ENCODE measurements at places on chromosomes 3 and 15.

GRCh38 chr3:121660356-121661171 lies at the start of gene HCLS1:
Gene HCLS1, minus strand, starts transcription at chr3:121660903. Its CDS starts 2,556 bp downstream, at chr3:121658347.
- DNase-seq, result no peak

DNA sequence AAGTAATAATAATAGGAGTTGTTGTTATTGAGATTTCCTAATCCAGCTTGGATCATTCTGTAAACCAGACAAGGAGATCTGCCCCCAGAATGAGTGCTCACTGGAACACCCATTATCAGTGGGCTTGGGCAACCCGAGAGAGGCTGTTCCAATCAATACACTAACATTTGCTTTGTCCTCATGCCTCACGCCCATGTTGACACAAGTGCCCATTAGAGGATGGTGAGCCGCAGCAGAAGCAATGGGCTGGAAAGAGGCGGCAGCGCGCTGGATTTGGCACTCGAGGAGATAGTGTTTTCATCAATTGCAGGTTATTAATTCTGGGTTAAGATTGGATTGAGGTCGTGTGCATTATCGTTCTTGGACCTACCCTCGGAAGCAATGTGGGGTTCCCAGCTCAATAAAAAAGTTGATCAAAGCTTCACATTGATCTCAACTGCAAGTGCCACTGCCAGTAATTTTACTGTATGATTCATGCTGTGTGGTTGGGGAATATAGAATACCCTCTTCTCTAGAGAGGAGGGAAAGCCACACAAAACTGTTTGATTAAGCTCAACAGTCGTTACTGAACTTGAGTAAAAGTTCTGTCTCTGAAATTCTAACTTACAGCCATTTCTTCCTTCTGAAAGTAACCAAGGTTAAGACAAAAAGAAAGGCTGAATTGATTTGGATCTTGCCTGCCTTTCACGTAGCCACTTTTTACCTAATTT lies 15.7 kb downstream of the LYZL4 start:
- DNase-seq, result peak; percentile 23

DNA sequence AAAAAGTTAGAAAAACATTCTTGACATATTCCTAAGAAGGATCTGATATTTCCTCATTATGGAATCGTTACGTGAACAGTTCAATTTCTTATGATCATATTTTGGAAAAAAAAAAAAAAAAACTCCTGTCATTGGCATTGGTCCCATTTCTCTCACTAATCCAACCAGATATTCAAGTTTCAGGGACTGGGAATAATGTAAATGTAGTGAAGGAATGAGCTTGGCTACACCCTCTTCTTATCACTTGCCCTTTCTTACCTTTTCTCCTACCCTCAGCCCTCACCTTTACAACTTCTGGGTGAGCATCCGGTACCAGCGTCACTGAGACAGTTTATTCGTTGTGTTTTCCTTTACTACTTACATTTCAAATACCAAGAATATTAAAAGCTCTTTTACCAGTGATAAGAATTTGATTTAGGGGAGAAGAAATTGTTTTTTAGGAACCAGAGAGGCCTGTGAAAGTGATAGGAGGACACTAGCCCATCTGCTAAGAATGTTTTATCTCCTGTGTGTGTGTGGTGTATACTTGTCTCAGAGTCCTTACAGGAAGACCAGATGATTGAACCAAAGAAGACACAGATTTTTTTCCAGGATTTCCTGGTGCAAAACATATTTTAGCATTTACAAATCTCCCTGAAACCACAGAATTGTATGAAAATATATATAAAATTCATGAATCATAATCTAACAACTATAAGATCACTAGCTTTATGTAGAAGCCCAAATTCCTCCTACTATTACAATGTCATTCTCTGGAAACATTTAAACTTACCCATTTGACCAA lies 946.7 kb downstream of the ZPLD1 start:
- no peak for DNase-seq

DNA sequence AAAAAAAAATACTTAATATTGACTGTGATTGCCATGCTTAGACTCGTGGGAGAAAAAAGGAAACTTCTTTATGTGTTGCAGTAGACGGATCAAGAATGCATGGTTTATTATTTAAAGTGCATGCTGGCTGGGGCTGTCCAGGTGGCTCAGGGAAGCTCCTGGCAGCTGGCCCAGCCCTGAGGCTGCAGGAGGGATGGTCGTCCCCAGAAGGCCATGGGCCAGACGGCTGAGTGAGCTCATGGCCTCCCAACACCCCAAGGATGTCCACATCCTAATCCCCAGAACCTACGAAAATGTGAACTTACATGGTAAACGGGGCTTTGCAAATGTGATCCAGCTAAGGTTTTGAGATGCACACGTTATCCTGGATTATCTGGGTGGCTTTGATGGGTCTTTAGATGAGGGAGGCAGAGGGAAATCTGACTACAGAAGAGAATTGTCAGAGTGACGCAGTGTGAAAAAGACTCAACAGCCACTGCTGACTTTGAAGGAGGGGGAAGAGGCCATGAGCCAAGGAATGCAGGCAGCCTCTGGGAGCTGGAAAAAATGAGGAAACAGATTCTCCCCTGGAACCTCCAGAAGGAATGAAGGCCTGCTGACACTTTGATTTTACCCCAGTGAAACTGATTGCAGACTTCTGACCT lies 29.8 kb downstream of the ADAMTS17 start:
- DNase-seq, result no peak

GRCh38 chr3:106183762-106184391 lies 315.1 kb upstream of the CBLB start:
- DNase-seq, result no peak

DNA sequence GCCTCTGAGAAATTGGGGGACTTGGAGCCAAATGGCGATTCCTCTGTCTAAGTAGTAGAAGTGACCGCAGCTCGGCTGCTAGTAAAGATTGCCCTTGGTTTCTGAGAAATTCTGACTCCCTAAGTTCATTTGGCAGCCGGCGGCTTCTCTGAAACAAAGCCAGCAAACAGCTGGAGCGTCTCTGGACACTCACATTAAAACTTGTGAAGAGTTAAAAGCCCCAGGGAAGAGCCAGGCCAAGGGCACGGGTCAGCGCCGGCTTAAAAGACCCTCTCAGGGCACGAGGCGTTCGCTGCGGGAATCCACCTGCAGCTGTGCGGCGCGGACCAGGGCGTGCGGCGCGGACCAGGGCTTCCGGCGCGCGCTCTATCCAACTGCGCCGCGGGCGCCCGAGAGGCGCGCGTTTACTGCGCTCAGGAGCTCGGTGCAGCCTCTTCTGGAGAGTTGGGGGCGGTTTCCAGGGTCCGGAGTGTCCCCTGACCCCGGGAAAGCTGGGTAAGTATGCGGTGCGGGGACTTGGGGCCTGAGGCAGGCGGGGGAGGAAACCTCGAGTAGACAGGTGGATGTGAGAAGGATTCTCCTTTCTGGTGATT lies at the start of gene COL6A5:
TSS of gene COL6A5 (plus strand) at position 186 of the 593 bp plus-strand sequence. CDS start 27,967 bp downstream, outside the sequence.
- no peak for DNase-seq

GRCh38 chr3:123559040-123559861 lies 25.6 kb downstream of the HACD2 start:
- DNase-seq, result no peak

DNA sequence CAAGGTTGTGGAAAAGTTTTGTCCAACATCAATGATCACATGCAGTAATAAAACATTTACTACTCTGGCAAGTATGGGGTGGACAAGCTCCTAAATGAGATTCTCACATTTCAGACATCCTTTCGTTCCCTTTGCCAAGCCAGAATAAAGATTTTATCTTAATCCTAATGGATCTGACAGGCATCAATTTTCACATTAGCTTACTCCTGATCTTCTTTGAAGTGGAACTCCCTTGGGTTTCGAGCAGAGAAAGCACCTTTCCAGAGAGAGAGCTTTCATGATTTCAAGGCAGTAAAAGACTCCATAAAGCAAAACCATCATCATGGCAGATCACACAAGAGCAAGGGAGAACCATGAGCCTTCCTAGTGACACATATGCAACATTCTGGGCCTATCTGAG lies 27.3 kb upstream of the EID1 start:
- no peak for DNase-seq

DNA sequence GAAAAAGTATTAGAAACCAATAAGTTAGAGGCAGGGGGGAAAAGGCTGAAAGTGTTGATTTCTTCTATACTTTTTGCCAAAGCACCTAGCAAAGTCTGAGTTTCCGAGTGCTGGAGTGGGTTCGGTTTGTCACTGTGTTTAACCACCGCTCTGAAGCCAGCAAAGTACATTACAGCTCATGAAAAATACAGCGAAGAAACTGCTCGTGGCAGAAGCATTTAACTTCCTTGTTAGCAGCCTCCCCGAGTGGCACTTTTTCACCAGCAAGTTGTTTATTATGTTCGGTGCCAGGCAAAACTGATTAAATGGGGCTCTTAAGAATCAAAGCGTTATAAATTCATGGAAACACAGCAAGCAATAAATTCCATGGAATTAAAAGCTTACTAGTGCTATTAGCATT lies 313.6 kb downstream of the FOXP1 start:
- no peak for DNase-seq

- no peak for DNase-seq
Observed at GRCh38 chr3:55567615-55568014, 80.5 kb upstream of the WNT5A start.

DNA sequence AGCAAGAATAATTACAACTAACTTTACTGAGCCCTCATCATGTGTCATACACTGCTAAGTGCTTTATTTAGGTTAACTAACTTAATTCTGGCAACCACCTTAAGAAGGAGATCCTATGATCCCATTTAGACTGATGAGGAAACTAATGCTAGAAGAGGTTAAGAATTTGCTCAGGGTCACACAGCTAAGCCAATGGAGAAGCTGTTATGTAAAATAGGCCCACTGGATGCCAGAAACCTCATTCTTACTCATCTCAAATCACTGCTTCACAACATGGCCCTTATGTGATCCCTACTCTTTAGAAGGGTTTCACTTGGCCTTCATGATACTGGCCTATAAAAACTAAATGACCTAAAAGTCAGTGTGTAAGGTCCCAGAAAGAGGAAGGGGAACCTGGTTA lies 41.2 kb downstream of the IMPG2 start:
- no peak for DNase-seq

- DNase-seq, result no peak
Observed at GRCh38 chr3:197959500-197959890, 522 bp upstream of the LMLN start.

Measured in NCI-H510A (cell line).